Myometrial cell (primary cell): ENCODE measurements at places on chromosomes 7 and 10. TPM values are rescaled to one million over a fixed set of nuclear protein-coding genes. Genes with fewer than 3 reads are reported as not detected.

The FKBP6 gene
- total RNA-seq = not detected in 2 replicates

The CAMK2B gene
- not detected in 2 replicates for total RNA-seq

The RBM33 gene
- total RNA-seq = 6.1 and 13.8 TPM in 2 replicates

The NRCAM gene
- 1.1 TPM in 1 of 2 replicates, not detected in the other for total RNA-seq

The PRPS1L1 gene
- total RNA-seq = not detected in 2 replicates

The PLXNA4 gene
- under 0.01 TPM in 1 of 2 replicates, not detected in the other for total RNA-seq

The VOPP1 gene
- total RNA-seq = 68.1 and 77.0 TPM in 2 replicates

The RNF32 gene
- total RNA-seq = 0.29 and 2.8 TPM in 2 replicates

The CRYGN gene
- not detected in 2 replicates for total RNA-seq

The CALHM1 gene
- not detected in 2 replicates for total RNA-seq

The ASIC3 gene
- 0.18 TPM in 1 of 2 replicates, not detected in the other for total RNA-seq

The NFE2L3 gene
- 21.3 and 30.5 TPM in 2 replicates for total RNA-seq

The ADRB1 gene
- total RNA-seq = not detected in 2 replicates

The NPSR1 gene
- total RNA-seq = not detected in 2 replicates
